ENCODE measurements at places on chromosomes 11 and 22.

DNA sequence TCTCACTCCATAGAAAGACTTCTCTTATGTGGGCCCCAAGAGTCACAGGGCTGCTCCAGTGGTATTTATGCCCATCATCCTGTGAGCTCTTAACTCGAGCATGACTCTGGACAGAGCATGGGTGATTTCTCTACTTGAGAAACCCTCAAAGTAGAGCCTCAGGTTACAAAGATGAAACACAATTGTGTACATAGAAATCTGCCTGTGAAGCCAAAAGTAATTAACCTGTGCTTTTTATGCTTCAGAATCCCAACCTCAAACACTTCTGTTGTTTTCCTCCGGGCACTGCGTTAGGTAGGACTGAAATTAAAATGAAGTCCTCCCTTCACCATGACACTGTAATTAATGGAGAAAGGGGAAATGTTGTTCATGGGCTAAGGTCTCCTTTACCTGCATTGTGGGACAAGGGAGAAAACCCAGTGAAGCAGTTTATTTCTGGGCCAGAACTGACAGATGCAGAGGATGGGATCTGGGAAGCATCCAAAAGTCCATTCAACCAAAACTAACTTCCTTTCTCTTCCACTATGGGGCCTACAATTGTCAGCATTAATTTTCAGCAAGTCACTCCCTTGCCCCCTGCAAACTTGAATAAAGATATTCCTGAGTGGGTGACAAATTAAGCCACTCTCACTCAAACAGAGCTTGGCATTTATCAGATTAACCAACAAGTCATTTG, 24.1 kb upstream of the POU2AF1 start:
- no peak for DNase-seq

- DNase-seq, result no peak
These were observed 20.1 kb downstream of the TCP11L1 start for GRCh38 chr11:33059331-33060007.

DNA sequence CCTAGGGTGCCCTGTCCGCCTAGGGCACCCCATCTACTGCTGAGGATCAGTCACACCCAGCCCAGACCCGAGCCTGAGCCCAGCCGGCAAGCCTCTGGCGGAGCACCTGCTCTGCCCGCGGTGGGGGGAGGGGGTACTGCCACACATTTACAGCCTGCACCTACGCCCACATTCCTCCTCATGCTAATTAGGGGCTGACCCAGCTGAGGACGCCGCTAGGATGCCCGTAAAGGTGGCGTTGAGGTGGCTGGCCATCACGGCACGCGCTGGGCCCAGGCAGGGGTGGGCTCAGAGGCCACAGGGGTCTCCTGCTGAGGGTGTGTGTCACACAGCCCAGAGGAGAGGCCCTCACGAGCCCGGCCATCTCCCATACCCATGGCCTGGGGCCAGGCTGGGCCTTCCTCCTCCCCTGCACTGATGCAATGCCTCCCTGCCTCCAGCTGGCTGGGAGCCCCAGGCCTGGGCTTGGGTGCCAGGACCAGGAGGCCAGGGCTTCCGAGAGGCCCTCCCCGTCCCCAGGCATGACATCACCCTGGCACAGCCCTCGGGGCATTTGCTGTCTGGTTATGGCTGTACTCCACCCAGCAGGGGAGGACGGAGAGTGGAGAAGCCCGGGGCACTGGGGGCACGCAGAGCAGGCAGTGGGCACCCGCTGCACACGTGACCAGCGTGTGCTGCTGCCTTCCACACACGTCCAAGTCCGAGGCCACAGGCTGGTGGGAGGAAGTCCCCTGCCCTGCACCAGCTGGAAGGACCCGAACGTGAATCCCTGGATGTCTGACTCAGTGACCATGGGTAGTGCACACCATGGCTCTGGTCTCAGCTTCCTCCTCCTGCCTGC, 12.7 kb downstream of the DUSP8 start:
- DNase-seq, result peak; percentile 91

- DNase-seq, result no peak
These were observed 14.4 kb downstream of the SREBF2 start for GRCh38 chr22:41847300-41847699.

DNA sequence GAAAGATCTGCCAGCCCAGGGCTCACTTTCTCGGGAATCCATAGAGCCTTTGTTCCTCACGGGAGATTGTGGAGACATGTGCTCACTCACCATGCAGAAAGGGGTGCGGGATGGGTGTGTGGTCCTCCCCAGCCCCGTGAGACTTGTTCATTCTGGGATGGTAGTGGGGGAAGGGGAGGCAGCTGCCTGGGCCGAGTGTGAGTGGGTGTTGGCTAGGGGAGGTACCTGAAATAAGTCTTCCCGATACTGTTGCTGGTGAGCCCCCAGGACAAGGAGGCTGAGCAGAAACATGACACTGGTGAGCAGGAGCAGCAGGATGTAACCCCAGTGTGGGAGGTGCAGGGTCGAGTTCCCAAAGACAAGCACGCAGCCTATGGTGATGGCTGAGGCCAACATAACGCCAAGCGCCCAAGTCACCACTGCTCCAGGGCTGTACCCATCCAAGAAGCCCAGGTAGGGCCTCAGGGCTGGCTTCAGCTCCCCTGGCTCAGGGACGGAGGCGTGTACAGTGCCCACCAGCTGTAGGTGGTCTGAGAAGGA, 2.8 kb downstream of the SLC7A4 start:
- DNase-seq, result no peak

DNA sequence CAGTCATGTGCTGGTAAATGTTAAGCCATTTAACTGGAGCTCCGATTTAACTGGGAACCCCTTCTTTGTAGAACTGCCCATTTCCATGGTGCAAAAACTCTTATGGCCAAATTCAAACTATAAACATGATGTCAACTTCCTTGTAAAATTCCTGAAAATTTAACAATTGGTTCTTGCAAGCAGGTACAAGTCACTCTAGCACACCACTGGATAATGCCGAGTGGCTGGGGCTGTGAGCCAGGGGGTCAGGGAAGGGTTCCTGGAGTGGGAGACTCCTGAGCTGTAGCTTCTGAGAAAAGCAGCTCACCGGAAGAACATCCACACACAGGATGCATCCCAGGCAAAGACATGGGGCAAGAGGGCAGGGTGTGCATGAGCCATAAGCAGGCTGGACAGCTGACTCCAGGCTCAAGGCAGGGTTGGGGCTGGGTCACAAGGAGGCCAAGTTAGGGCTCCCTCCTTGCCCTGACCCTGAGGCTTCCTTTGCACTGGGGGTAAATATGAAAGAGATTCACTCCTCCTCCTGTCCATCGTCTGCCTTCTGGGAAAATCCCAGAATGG, 18.2 kb downstream of the P2RY2 start:
- DNase-seq, result no peak

DNA sequence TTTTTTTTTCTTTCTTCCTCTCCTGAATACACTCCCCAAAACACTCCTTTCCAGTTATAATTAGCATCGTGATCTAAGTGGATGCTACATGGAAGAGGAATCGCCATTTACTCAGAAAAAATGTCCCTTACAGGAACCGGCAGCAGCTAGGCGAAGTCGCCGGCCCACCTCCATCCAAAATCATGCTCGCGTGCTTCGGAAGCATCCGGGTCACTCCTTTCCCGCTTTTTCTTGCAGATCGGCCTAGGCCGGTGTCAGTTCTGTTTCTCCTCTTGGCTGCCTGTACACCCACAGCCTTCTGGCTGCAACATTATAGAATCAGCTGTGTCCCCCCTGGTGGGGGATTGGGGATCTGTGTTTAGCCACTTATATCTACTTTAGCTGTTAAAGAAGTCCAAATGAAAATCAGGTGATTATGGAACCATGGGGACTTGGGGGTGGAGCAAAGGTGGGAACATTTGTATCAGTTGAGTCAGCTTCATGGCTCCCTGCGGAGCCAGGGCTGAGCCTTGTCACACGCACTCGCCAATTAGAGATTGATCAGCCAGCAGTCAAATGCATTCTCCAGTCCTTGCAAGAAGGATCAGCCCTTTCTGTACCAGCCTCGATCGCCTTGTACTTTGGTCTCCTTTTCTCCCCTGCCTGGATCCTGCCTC, 36.3 kb downstream of the ASRGL1 start:
- no peak for DNase-seq
